ENCODE measurements at places on chromosomes 4 and X. TPM values are rescaled to one million over a fixed set of nuclear protein-coding genes. Genes with fewer than 3 reads are reported as not detected.

Gene CRMP1
- not detected for total RNA-seq

Gene PSAPL1
- total RNA-seq: not detected

Gene SMARCA1
- 0.35 TPM for total RNA-seq

Gene NSG1
- total RNA-seq: 14.2 TPM

Gene CABS1
- not detected for total RNA-seq

Gene DRD5
- not detected for total RNA-seq

Gene MTTP
- not detected for total RNA-seq

Gene FAT4
- total RNA-seq: not detected
